ENCODE measurements at places on chromosomes 3 and 15.

DNA sequence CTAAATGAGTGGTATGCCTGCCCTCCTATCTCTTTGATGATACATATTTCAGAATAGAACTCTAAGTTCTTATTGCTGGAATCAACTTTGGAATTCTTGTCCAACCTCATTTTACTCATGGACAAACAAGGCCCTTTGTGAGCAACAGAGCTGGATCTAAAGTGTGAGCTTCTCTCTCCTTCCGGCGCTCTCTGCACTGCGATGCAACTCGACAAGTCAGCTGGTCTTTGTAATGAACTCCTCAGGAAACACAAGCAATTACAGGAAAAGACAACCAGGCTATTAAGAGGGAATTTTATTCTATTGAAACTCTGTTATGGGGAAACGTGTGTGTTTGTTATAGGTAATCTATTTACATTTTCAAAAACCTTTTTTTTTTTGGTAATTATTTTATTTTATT is 20.3 kb upstream of the NRROS start:
- DNase-seq: peak; percentile 54

GRCh38 chr3:108477511-108478147 is 32.8 kb downstream of the MYH15 start:
- peak; percentile 69 for DNase-seq

GRCh38 chr3:129672412-129672811 is 65.9 kb upstream of the PLXND1 start:
- no peak for DNase-seq

DNA sequence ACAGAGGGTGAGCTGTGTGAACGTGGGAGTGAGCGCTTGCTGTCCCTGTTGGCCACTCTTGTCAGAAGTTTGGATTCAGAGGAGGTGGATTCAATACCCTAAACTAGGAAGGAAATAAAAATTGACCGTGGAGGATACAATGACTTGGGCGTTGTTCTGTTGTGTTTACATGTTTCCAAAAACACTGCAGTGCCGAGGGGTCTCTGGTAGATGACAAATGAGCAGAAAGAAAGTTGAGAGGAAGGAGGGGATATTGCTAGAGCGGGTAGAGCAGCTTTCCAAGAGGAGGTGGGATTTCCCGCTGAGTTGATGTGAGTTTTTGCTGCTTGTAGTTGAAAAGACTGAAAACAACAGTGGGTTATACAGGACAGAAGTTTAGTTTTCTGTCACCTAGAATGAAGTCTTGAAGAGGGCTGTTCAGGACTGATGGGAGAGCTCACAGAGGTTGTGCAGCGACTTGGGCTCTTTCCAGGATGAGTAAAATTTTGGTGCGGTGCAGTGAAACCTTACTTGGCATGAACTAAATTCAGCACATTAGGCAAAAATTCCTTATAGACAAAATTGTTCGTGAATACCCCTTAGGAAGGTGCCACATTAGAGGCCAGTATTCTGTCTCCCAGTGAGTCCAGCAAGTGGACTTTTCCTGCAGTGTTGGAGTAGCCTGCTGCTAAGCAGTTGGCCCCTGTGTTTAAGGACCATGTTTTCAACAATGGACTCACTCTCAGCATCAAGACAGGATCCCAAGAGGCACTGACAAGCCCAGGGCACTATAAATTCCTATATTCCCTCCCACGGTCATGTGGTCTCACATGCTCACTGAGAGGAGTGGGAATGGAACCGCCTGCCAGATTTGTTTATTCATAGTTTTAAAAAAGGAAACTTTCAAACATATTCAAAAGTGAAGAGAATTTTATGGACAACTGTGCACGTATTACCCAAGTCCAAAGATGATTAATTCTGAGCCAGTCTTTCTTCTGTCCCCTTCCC is 435.0 kb upstream of the C2CD4B start:
- no peak for DNase-seq

DNA sequence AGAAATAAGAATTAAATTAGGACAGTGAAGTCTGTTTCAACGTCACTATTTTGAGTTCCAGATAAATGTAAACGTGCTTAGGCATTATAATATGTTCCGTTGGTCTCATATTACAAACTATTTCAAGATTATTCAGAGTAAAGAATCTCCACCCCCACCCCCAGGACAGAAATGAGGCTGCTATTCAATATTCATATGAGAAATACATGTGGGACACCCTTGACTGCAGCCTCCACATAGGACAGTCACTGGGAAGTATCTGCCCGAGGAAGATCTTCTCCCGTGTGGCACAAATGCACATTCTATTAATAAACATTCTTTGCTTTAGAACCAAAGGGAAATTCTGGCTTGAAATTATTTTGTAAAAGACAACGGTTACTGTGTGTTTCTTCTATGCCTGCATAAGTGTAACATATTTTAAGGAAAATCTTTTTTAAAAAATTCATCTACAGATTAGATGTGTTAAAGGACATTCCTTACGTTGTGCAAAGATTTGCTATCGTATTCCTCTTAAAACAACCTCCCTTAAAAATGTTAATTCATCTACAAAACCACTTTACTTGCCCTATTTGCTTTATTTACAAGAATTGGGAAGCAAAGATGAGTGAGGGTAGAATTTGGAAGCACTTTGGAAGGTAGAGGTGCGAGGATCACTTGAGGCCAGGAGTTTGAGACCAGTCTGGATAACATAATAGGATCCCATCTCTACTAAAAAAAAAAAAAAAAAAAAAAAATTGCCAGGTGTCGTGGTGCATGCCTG is 148.3 kb upstream of the SOX14 start:
- no peak for DNase-seq

DNA sequence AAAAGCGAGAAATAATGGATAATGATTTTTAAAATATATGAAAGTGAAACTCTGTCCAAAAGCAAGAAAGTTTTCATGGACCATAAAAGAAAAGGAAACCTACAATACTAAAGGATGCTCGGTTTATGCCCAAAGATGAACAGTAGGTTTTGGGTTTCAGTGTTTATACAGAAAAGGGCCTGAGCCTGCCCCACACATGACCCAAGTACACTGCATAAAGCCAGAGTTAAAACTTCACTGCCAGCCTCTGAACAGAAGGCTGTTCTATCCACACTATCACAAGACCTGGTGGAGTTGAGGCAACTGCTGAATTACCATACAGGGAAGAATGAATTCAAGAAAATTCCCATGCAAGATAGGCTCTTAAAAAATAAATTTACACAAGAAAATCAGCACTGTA is 165.2 kb downstream of the MECOM start:
- DNase-seq: no peak

- DNase-seq: no peak
These were observed 117.5 kb downstream of the PGPEP1L start for GRCh38 chr15:98889930-98890695.

GRCh38 chr3:18827664-18828063 is 320.6 kb upstream of the KCNH8 start:
- DNase-seq: no peak

- no peak for DNase-seq
These were observed 27.9 kb upstream of the PRR23E start for GRCh38 chr3:127165036-127165435.

DNA sequence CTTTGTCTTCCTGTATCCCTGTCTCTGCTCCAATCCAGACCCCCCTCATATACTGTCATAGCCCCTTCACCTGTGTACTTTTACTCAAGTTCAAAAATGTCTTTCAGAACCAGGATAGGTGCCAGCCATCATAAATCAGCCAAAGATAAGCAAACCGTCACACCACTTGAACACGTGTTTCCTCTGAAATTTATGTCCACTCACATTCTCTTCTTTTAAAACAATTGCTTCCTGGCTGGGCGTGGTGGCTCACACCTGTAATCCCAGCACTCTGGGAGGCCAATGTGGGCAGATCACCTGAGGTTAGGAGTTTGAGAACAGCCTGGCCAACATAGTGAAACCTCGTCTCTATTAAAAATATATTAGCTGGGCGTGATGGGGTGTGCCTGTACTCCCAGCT is 74.1 kb downstream of the IGF2BP2 start:
- no peak for DNase-seq

DNA sequence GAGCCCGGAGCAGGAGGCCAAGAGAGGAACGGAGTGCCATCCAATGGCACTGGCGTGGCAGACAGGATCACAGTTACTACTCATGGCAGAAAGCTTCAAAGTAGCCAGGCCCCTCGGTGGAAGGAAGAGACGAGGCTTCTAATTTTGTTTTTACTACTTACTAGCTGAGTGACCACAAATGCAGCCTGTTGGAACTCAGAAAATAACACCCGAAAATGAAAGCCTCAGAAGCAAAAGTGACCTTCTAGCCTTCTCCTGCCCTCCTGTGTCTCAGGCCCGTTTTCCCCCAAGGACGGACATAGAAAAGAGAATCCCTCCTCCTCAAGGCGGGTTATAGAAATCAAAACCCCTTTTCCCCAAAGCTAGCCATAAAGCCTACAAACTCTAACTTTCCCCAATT is 9.9 kb upstream of the STRA6 start:
- DNase-seq: no peak

GRCh38 chr3:120093911-120094775 is at the start of gene GSK3B:
GSK3B (minus strand) TSS chr3:120094447; CDS start chr3:120093434, 1,013 bp downstream.
- no peak for DNase-seq

DNA sequence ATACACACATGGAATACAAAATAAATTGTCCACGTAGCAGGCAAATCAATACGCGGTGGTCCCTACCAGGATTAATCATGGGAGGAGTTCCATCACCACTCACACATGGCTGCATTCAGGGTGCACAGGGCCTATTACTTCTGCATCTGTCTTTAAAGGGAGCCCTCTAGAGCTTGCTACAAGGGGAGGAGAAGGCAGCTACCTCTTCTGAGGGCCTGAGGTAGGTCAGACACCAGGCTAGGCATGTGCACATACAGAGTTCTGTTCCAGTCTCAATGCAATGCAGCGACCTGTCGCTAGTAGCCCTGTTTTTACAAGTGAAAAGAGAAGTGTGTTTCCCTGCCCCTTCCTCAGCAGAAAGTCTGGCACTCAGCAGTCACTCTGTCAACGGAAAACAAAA is 102.7 kb downstream of the ROBO2 start:
- no peak for DNase-seq

- DNase-seq: no peak
These were observed 295.1 kb upstream of the PROK2 start for GRCh38 chr3:72080095-72080494.

DNA sequence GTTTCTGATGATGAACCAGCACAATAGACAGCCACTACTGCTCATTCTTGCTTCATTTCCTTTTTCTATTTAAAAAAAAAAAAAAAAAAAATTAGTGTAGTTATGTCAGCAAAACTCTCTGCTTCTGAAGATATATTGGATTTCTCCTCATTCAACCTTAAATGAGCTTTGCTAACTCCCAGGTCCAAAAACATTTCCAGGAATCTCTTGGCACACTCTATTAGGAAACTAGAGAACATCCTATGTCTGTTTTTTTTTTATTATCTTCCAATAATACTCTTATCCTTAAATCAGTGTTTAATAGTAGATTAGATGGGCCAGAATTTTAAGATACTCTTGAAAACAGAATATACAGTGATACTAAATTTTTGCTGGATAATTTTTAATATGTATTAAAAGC is 398.0 kb downstream of the NAALADL2 start:
- DNase-seq: no peak

GRCh38 chr3:31696009-31696297 is 163.2 kb downstream of the STT3B start:
- DNase-seq: no peak

GRCh38 chr15:93779341-93779740 is 452.0 kb upstream of the MCTP2 start:
- DNase-seq: no peak

GRCh38 chr3:188978421-188979171 is 193.2 kb upstream of the TPRG1 start:
- DNase-seq: no peak

DNA sequence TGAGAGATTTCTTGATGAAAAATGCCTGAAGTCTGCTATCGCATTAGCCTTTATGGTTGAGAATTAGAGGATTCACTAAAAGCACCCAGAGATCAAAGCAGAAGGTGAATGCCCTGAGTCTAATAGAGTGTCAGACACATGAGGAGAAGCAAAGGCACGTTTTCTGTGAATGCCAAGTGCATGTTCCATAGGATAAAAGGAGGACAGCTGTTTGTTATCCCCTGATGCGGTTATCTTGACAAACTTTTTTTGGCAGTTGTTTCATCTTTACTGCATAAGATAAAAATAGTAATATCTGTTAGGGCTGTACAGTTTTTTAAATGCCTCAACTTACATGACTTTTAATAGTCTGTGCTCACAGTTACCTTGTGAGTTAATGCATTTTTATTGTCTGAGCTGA is 65.3 kb upstream of the CD96 start:
- no peak for DNase-seq

- no peak for DNase-seq
These were observed 346.4 kb downstream of the OCA2 start for GRCh38 chr15:27752691-27753090.

- DNase-seq: no peak
These were observed 75.6 kb downstream of the AQP9 start for GRCh38 chr15:58213587-58214338.

- no peak for DNase-seq
These were observed 1.6 kb downstream of the GMPPB start for GRCh38 chr3:49721896-49722781.

GRCh38 chr3:8445861-8446260 is 55.8 kb upstream of the LMCD1 start:
- no peak for DNase-seq

GRCh38 chr15:101071651-101072050 is 152.5 kb downstream of the LRRK1 start:
- DNase-seq: no peak

DNA sequence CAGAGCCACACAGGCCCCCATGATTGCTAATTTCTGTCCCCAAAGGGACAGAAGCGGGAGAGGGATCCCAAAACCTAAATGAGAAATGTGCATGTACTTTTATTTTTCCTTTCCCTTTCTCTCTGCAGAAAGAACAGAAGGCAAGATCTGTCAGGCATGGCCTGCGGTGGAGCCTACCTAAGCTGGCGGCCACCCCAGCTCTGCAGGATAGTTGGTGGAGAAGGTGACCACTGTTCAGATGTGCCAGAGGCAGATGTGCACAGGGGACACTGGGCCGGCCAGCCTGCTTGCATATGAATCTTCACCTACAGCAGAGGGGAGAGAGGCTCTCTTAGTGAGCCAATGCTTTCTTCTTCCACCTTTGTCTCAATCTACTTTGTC is 2.1 kb upstream of the AMOTL2 start:
- no peak for DNase-seq

DNA sequence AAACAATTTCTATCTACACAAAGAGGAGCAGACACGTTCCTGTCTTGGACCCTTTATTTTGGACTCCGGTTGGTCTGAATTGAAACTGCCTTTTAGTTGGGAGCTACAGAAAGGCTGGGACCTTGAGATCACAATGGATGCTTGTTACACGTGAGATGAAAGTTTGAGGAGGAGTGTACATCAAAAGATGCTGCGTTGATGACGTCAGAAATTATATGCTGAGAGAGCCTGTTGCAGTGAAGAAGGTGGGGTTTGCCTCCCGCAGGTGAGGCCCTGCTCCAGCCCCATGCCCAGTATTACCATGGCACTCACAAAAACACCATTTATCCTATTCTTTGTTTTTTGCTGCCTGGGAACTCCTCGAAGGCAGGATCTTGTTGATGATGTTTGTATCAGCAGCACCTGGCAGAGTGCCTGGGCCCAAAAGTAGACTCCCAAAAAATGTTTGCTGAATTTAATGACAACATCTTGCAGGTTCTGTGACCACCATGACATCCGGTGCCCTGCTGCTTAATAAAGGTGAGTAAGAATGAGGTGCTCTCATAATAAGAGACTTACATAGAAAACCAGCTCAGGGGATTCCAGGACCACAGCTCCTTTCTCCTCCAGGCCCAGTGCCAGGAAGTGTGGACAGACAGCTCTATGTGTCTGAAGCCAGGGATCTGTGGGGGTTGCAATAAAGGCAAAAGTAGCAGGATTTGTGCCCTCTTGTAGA is 136.1 kb upstream of the UBE2E1 start:
- DNase-seq: no peak

Data from NCI-H510A treated with DMSO at 0.1 percent for 48 hours (cell line).